ENCODE measurements at places on chromosomes 6 and 20. TPM values are rescaled to one million over a fixed set of nuclear protein-coding genes. Genes with fewer than 3 reads are reported as not detected.

The CYP21A2 gene
- 2.7 TPM for total RNA-seq

The SAMD3 gene
- 3.6 TPM for total RNA-seq

- H3K4me3 ChIP-seq: no peak overlapping the region
- no peaks in the 10 kb centered on the region for H3K4me1 ChIP-seq
- H3K27ac ChIP-seq: no peak overlapping the region
- H3K36me3 ChIP-seq: no peaks in the 10 kb centered on the region
Observed at GRCh38 chr6:99276747-99277146, 72.7 kb downstream of the FAXC start.

The LINC00237 gene
- not detected for total RNA-seq

The RBL1 gene
- 8.2 TPM for total RNA-seq

The TSHZ2 gene
- 35.1 TPM for total RNA-seq

DNA sequence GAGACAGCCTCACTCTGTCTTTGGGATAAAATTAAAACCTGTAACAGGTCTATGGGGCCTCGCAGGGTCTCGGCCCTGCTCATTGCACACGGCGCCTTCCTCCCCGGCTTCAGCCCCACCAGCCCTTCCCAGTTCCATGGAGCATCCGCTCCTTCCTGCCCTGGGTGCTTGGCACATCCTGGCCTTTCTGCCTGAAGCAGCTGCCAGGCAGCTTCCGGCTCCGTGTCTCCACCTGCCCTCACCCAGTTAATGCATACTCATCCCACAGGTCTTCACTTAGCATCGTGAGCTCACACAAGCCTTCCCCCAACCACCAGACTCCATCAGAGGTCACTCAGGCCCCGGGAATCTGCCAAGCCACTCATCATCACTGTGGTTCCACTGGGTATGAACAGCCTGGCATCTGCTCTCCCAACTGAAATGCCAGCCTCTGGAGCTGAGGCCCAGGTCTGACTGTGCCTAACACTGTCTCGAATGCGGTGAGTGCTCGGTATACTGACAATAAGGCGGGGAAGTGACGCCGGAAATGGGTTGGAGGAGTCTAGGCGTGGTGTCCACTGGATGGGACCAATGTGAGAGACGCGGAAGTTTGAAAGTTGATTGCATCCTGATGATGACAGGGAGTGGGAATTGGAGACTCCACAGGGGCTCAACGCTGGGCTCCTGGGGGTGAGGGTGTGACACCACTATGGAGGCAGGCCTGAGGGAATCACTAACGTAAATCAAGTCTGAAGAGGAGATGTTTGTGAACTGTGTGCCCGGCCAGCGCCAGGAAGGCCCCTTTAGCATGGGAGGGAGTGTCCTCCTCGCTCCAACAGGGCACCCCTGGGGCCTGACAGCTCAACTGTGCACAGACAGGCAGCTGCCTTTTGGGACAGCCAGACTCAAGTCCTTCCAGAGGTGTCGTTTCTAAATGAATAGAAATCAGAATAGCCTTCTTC, 245.8 kb downstream of the TTLL2 start:
- no peaks in the 10 kb centered on the region for H3K27me3 ChIP-seq
- H3K4me3 ChIP-seq: no peak overlapping the region
- H3K4me1 ChIP-seq: no peaks in the 10 kb centered on the region

The TRIM15 gene
- not detected for total RNA-seq

DNA sequence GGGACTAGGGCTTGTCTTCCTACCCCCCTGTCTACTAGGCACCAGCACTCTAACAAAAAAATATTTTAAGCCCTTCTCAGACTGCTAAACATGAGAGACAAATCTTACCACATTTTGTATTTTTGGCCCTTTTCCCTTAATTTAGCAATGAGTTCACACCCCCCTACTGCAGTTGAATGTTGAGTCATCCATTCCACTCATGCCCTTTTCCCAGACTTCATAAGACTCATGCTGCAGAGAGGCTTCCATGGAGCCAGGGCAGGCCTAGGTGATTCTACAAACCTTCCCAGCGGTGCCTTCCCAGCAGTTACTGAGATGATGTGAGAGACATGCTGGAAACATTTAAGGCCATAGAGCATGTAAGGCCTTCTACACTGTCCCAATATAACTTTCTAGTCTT, 53.9 kb downstream of the PXDC1 start:
- no peak for DNase-seq
- H3K27me3 ChIP-seq: no peaks in the 10 kb centered on the region
- H3K4me1 ChIP-seq: no peaks in the 10 kb centered on the region

The ARID1B gene
- 99.4 TPM for total RNA-seq

GRCh38 chr6:15877231-15877630, 214.4 kb upstream of the DTNBP1 start:
- DNase-seq: no peak
- no peaks in the 10 kb centered on the region for H3K4me1 ChIP-seq
- H3K36me3 ChIP-seq: no peaks in the 10 kb centered on the region
- H3K27me3 ChIP-seq: no peaks in the 10 kb centered on the region

GRCh38 chr20:60586269-60587050, 628.2 kb downstream of the CDH26 start:
- no peaks in the 10 kb centered on the region for H3K4me1 ChIP-seq
- no peaks in the 10 kb centered on the region for H3K36me3 ChIP-seq
- no peak overlapping the region for H3K4me3 ChIP-seq
- no peak overlapping the region for H3K27ac ChIP-seq
- H3K27me3 ChIP-seq: no peaks in the 10 kb centered on the region

GRCh38 chr6:29945281-29945820, 3.0 kb downstream of the HLA-A start:
- no peaks in the 10 kb centered on the region for H3K4me1 ChIP-seq
- no peak for DNase-seq
- no peak overlapping the region for H3K4me3 ChIP-seq

The SSTR4 gene
- not detected for total RNA-seq

The ULBP2 gene
- total RNA-seq: 0.40 TPM

The NFATC2 gene
- 8.4 TPM for total RNA-seq
